ENCODE measurements at places on chromosomes 13 and 19. TPM values are rescaled to one million over a fixed set of nuclear protein-coding genes. Genes with fewer than 3 reads are reported as not detected.
A peak's percentile ranks its signal among the peaks of the same experiment; 100 is the strongest.

- DNase-seq: no peak
Measured at GRCh38 chr13:82292334-82292733, 1589.9 kb downstream of the SLITRK1 start.

GRCh38 chr13:48862572-48862971, 113.1 kb upstream of the FNDC3A start:
- no peak for DNase-seq

DNA sequence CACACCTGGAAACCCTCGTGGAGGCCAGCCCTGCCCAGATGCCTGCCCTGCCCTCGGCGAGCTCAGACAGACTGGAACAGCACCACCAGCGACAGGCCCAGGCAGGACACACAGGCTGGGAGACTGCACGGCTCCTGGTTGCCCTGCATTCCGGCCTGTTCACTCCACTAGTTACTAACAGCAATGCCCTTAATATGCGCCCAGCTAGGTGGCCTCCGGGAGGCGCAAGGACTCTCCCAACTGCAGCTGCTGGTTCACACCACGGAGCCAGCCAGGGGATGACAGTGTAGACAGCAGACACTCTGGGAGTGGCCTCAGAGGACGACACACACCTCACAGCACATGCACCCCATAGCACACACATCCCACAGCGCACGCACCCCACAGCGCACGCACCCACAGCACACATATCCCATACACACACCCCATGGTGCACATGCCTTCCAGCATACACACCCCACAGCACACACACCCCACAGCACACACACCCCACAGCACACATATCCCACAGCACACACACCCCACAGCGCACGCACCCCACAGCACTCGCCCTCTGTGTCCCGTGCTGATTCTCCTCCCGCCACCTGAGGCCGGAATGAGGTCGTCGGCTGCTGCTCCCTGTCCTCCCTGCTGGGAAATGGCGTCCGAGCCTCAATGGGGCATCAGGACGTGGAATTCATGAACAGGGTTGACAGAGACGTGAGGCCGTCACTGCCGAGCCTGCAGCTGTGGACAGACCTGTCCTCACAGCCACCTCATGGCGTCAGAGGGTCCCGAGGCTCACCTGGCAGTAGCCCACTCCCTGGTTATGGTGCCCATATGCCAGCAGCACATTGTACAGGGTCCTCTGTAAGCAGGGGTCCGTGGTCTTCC, 13.6 kb downstream of the GRTP1 start:
- no peak for DNase-seq

DNA sequence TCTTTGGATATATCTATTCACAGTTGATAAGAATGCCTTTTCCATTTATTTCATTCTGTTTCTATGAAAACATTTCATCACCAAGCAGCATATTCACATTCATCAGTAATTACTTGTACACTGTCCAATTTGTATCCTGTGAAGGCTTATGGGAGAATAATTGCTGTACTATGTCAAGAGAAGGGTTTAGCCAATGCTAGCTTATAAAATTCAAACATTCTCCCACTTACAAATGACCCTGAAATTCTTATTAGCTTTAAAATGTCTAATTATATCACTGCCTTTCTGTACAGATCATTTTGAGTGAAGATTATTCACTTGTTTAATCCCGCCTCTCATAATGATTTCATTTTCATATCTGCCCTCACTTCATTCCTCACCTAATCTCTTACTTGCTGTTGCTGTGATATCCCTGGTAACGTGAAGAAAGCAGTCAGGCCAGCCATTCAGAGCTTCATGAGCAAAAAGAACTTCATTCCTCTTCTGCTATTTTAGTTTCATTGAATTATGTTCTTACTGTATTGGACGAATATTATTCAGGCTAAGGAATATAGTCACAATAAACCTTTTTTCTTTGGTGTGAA, 778.7 kb downstream of the OLFM4 start:
- DNase-seq: no peak

DNA sequence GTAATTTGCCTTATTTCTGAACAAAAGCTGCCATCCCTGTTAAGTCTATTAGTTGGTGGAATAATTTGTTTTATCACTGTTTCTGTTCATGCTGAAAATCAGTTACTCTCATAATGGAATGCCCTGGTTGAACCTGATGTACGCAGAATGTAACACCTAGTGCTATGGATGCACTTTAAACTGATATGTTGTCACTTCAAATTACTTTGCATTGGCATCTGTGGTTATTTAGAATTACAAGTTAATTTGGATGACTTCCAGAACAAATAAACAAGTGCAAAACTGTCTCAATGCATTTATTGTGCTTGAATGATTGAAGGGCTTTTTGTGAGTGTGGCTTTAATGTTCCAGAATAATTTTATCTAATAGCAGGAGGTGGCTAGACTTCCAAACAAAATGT, 368.2 kb upstream of the SLITRK5 start:
- no peak for DNase-seq

DNA sequence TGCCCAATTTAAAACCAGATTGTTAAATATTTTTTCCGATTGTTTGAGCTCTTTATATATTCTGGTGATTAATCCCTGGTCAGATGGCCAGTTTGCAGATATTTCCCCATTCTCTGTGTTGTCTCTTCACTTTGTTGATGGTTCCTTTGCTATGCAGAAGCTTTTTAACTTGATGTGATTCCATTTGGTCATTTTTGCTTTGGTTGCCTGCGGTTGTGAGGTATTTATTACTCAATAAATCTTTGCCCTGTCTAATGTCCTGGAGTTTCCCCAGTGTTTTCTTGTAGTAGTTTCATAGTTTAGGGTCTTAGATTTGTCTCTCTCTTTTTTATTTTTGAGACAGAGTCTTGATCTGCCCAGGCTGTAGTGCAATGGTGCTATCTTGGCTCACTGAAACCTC, 23.8 kb upstream of the LMO7 start:
- DNase-seq: no peak

DNA sequence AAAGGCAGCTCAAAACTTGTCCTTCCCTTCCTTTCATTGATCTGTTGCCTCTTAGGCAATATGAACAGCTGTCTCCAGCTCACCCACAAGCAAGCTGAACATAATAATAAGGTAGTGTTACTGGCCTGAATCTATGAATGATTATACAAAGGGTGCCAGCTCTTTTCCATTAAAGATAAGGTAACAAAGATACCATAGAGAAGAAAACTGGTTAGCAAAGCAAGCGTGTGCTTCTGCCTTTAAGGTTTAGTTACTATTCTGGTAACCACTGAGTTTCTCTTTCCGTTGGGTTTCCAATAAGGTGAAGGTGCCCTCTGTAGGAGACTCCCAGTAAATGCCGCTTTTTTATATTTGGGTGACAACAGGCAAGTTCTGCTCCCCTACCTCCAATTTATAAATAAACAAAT, 12.1 kb upstream of the DACH1 start:
- no peak for DNase-seq

DNA sequence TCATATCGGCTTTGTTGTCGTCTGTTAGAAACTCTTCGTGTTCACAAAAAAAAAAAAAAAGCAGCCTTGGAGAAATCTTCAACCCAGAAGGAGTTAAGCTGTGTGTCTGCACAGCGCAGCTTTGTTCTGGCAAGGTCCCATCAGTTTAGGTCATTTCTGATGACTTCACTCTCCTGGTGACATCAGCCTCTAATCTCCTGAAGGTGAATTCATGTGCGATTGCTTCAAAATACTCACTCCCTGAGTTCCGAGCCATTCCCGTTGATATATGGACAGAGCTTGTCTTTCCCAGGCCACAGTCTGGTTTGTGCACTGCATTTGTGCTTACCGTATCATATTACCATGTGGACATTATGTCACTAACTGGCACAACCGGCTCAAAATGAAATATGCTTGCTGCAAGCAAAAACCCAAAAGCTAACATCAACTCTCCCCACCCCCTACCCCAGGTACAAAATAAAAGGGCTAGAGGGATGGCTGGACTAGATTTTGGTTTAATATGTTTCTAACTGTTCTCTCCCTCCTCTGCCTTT, 342.4 kb downstream of the KCNRG start:
- no peak for DNase-seq

DNA sequence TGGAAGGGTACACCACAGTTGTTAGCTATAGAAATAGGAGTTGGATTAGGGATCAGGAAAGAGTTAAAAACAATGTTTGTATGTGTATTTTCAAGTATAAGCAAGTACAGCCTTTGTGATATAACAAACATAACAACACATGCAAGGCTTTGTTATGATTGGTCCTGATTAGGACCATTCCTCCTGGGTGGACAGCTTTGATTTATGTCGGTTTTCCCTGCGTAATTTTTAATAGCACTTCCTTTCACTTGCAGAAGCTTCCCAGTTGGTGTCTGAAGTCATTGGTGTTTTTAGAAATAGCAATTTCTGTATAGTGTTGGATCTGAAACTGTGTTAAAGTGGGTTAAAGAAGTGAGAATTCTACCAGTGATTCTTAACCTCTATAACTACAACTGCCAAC, 10.0 kb downstream of the FNDC3A start:
- no peak for DNase-seq

GRCh38 chr13:33911521-33911920, 93.6 kb downstream of the RFC3 start:
- no peak for DNase-seq

- no peak for DNase-seq
Measured at GRCh38 chr13:50627111-50627510, 216.4 kb downstream of the DLEU7 start.

GRCh38 chr13:20206698-20207235, 14.0 kb upstream of the GJB2 start:
- DNase-seq: no peak

DNA sequence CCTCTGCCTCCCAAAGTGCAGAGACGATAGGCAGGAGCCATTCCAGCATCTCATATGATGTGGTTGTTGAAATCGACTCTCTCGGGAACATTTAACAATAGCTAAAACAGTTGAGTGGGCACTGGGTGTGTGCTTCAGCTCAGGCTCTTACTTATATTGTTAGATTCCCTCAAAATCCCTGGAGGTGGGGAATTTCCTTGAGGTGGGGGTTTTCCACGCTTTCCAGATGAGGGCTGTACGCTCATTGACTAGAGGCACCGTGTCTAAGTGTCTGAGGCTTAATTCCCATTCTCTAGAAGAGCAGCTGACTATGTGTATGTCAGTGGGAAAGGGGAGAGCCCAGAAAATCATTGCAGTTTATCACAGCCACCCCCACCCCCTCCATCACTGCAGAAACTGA, 10.8 kb upstream of the GRAMD1A start:
- DNase-seq: no peak

DNA sequence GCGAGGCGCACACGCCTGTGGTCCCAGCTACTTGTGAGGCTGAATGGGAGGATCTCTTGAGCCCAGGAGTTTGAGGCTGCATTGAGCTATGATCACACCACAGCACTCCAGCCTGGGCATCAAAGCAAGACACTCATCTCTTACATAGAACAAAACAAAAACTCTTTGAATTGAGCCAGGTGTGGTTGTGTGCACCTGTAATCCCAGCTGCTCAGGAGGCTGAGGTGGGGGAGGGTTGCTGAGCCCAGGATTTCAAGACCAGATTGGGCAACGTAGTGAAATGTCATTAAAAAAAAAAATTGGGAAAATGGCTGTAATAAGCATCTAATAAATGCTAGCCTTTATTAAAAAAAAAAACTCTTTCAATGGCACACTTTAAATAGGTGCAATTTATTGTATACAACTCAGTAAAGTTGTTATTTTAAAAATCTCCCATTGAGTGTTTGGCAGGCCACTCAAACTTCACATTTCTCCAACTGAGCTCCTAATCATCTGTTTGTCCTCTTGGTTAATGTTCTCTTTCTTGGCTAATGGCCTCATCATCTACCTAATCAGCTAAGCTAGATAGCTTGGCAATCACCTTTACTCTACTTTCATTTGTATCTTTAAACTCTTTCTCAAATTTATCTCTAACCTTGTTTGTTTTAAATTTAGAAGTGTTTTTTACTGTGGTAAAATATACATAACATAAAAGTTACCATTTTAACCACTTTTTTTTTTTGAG, 28.1 kb upstream of the HMGB1 start:
- no peak for DNase-seq

DNA sequence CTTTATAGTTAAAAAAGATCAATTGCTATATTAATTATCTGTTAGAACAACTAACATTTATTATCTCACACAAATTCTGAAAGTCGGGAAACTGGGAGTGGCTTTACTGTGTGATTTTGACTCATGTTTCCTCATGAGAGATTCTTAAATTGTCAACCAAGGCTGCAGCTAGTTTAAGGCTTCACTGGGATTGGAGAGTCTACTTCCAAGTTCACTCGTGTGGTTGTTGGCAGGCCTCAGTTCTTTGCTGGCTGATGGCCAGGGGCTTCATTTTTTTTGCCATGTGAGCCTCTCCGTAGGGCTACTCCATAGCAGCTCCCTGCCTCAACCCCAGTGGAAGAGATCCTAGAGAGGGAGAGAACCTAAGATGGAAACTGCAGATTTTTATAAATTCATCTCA, 24.5 kb upstream of the LPAR6 start:
- no peak for DNase-seq

DNA sequence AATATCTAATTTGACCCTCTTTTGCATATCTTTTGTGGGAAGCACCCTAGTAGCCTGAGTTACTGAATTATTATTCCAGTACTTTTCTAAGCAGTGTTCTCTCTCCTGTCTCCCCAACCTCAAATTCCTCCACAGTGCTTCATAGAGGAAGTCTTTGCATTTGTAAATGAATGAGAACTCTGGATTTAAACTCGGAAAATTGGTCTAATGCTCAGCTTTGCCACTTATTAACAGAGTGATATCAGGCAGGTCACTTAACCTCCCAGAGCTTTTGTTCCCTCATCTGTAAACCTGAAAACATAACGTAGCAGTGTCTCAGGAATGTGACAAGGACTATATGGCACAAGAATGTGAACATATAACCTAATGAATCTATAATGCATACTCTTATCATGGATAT, 26.2 kb downstream of the FREM2 start:
- no peak for DNase-seq

DNA sequence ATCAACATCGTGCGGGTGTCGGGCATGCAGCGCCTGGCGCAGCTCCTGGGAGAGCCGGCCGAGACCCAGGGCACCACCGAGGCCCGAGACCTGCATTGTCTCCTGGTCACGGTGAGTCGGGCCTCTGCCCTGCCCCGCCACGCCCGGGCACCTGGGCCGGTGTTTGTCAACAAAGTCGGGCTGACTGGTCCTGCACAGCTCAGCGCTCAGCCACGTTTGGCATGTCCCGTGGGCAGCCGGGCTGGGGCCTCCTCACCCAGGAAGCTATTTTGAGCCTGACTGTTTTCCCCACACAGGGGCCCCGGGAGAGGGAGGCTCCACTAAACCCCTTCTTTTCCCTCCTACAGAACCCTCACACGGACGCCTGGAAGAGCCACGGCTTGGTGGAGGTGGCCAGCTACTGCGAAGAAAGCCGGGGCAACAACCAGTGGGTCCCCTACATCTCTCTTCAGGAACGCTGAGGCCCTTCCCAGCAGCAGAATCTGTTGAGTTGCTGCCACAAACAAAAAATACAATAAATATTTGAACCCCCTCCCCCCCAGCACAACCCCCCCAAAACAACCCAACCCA, 1.3 kb downstream of the GADD45B start:
- peak; percentile 67 for DNase-seq

GRCh38 chr19:38850976-38851621, 1.3 kb upstream of the HNRNPL start:
- DNase-seq: peak; percentile 49

BLVRB gene
- total RNA-seq: 53.8 TPM

PALM gene
- 28.7 TPM for total RNA-seq

CABP5 gene
- total RNA-seq: not detected

OR4F17 gene
- total RNA-seq: not detected

TNFSF9 gene
- 1.3 TPM for total RNA-seq

MCEMP1 gene
- not detected for total RNA-seq

CERS1 gene
- 7.8 TPM for total RNA-seq

PLA2G4C gene
- total RNA-seq: not detected

SPRY2 gene
- total RNA-seq: 58.5 TPM

MYBPC2 gene
- 0.55 TPM for total RNA-seq

All from H7 (cell line).